ENCODE measurements at places on chromosomes 11 and 22.
A peak's percentile ranks its signal among the peaks of the same experiment; 100 is the strongest.

DNA sequence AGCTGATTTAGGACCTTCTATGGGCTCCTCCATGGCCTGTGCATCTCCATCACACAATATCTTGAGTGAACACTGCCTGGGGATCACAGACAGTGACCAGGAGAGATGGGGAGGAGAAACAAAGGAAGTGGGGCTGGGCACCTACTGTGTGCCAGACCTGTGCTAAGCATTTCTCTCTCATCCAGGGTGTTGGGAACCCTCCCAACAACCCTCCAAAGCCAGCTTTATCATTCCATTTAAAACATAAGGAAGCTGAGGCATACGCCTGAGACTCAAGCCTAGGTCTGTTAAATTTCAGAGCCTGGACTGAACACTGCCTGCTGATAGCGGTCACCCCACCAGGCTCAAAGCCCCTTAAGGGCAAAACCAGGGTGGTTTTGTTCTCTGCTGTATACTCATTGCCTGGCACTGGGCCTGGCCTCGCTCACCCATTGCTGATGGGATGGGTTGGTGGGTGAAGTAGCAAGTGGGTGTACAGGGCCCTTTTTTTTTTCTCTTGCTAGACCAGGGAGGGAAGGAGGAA is 130.1 kb downstream of the MN1 start:
- no peak for DNase-seq

DNA sequence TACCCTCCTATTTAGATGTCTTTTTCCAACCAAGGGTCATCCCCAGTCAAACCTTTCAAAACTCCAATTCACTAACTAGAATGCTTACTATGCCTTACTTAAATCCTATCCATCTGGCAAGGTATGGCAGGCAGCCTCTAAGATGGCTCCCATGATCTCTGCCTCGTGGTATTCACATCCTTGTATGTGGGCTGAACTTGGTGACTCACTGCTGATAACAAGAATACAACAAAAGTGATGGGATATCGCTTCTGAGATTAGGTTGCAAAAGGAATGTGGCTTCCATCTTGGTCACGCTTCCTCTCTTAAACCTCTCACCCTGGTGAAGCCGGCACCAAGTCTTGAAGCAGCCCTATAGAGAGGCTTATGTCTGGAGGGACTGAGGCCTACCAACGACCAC is 29.6 kb upstream of the UPB1 start:
- DNase-seq, result no peak

DNA sequence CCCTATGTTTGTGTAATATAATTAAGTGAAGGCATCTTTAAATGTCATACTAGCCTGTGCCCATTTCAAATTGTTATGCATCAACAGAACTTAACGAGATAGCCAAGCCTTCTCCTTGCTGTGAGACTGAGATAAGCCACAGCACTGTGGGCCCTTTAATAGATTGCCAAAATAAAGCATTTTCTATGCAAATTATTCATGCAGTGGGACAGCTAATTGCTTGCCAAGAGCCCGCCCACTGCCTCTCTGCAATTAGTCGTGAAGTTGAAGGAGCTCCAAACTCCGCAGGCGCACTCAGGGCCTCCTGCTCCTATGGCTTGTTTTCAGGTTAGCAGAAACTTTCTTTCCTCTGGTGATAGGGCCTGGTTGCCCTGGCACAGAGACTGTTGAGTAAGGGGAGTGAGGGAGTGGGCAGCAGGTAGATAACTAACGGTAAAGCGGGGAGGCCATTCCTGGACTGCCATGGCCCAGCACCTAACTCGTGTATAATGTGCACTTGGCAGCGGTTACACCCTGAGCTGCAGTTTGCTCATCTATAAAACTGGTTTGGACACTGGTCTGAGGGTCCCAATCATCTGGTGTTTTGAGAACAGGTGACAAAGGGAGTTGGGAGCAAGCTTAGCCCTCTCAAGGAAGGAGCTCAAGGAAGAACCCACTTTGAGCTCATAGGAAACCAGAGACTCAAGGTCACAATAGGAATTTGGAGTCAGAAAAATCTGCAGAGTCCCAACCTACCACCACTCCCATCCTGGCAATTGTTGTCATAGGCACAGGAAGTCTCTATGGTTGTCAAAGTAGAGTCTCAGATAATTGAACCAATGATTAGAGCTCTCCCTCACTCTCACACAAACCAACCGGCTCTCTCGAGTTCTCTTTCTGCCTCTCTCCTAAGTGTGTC is 33.9 kb upstream of the RIC3 start:
- no peak for DNase-seq

DNA sequence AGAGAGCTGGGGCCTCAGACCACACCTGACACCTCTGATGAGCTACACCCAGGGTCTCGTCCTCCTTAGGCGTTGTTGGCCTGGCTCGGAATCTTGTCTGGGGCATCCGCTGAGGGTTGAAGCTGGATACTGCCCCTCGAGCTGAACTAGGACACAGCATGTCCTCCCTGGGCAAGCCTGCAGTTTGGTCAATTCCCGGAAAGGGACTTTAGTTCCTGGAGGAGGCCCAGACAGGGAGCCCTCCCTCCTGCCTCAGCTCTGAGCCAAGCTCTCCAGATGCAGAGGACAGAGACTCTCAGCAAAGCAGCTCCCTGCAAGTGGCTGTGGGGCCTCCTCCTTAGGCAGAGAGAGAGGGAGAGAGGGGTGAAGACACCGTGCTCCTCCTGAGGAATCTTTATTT is 4.9 kb downstream of the APOL3 start:
- no peak for DNase-seq

- no peak for DNase-seq
These were observed 58.4 kb downstream of the JRKL start for GRCh38 chr11:96448225-96448624.

GRCh38 chr11:75241036-75241905 is 697 bp downstream of the TPBGL start:
- DNase-seq, result peak; percentile 37

DNA sequence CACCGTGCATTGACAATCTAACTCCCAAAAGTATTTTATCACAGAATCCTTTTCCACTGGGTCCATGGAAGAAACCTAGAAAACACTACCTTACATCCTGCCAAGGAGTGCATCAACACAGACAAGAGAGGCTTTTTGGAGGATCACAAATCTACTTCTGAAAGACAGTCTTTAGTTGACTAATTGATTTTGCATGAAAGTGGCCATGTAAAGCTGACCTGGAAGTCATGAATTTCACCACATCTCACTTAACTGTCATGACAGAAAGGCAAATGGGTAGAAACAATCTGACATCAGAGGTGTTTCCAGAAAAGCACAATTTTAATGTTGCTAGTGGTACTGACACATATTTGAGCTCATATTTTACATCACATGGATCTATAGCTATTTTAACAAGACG is 101.6 kb downstream of the FAM76B start:
- no peak for DNase-seq

DNA sequence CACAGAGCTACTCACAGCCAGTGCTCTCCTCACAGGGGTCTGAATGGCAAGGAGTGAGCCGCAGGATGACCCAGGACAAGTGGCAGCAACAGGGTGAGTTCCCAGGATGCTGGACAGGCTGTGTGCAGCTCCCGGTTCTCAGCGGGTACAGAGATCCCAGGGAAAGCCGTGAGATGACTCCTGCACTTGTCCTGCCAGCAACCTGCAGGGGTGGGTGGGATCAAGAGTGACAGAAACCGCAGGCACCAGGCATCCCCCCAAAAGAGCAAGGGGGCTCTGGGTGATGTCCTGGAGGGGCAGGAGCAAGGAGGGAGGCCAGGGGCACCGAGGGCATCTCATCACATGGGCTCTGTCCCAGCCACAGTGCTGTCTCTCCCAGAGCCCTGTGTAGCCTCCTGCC is 15.9 kb upstream of the PRODH start:
- DNase-seq, result no peak

DNA sequence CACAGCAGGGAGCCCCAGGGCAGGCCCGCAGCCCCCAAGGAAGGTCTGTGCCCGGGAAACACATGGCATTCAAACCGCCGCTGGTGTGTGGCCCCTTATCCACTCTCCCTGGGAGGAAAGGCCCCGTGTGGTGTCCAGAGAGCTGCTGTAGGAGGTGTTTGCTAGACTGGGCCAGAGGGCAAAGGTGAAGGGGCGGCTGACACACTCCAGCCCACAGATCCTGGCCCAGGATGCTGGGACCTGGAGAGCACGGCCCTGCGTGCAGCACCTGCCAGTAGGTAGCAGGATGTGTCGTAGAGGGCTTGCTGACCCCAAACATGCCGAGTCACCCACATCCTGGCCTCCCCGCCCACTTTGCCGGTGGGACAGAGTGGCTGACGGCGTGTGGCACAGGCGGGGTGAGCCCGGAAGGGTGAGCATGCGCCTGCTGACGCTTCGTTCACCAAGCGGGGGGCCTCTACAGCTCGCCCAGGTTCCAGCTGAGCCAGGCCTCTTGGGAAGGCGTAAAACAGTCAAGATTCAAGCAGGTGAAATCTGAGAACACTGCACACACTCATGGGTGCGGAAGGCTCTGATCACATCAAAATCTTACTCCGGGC is 11.0 kb downstream of the OSBPL5 start:
- no peak for DNase-seq

DNA sequence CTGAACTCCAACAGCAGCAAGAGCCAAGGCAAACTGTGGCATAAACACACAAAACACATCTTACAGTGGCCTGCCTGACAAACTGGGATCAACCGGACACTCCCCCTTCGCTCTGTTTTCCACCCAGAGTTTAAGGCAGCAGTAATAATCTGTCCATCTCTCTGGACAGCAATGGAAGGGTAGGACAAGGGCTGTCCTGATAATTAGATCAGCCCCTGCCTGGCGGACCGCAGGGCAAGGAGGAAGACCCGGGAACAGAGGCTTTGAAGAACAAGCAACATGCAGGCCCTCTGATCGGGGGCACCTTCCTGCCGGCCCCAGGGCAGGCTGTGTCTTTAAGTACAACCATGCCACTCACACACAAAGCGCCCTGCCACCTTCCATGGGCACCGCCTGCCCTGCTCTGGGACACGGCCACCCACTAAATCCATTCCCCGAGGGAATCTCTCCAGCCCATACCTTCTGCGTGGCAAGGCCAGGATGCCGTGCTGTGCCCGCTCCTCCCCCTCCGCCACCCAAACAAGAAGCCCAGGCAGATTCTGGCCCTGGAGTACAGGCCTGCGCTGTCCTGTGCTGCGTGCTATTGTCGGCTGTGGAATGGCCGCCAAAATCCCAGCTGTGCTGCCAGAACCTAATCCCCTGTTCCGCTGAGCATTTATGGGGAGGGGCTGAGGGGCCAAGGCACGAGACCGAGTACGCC is 38.8 kb downstream of the NUMA1 start:
- DNase-seq, result peak; percentile 25

- DNase-seq, result no peak
These were observed 149.7 kb upstream of the PLET1 start for GRCh38 chr11:112410325-112410724.

DNA sequence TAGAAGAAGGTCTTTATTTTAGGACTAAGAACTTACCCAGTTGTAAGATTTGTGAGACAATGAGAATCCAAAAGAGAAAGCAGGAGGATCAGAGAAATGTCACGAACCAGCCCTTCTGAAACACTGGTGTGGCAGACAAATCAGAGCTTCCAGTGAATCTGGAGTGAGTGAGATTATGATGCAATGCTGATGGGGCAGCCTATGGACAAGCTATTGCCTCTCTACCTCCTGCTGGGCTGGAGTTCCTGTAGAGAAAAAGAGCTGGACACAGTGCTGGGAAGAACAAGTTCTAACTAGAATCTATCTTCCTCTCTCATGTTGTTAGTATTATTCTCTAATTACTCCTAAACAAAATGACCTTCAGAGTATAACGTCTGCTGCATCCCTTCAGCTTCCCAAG is 12.0 kb upstream of the ANO3 start:
- no peak for DNase-seq

DNA sequence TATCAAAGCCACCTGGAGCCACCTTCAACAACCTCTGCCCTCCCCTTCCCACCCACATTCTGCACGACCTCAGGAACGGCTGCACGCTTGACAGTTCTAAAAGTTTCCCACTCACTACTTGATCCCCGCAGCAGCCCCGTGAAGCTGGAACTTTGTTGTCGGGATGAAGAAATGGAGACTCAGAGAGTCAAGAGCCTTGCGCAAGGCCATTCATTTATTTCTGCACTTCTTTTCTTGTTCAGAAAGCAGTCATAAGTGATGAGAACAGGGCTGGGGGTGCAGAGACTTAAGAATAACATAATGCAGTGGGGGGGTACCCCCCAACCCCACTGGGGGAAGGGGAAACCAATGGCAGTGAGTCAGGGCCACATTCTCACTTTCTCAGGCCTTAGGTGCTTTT is 2.2 kb upstream of the ZFTA start:
- no peak for DNase-seq

- no peak for DNase-seq
These were observed 87.5 kb upstream of the CLMP start for GRCh38 chr11:123282597-123282996.

- DNase-seq, result no peak
These were observed 47.5 kb downstream of the MORC2 start for GRCh38 chr22:30921108-30921507.

GRCh38 chr11:40924915-40925314 is 534.5 kb downstream of the LRRC4C start:
- DNase-seq, result no peak

DNA sequence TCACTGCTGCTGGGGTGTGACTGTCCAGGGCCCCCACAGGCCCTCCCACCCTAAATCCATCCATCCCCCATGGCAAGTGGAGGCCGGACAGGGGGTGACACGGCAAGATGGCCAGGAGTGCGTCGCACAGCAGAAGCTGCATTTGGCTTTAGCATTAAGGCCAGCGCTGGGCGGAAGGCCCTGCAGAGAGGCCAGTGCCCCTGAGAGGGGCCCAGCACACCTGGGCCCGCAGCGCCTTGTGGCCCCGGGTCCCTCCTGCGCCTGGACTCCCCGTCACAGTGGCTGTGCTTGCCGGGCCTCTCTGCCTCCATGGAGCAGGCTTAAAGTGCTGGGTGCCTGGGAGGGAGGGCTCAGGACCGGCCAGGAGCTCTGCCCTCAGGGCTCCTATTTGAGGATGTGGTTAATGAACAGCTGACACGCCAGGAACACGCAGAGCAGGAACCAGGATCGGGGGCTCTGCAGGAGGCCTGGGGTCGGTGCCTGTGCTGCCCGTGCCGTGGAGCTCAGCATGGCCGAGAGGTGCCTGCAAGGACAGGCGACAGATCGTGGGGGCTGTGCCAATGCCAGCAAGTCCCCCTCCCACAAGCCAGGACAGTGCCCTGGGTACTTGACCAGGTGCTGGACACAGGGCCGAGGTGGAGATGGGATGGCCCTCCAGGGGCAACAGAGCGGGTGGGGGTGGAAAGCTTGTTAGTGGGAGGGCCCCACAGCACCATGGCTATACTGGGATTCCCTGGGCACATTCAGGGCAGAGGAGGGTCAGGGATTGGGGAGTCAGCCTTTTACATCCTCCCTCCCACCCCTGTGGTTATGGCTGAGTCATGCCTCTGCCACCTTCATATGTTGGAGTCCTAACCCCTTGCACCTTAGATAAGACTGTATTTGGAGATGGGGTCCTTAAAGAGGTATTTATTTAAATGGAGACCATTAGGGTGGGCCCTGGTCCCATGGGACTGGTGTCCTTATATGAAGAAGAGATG is 30.9 kb upstream of the CARS1 start:
- DNase-seq, result no peak

GRCh38 chr11:103370076-103370475 is 260.9 kb downstream of the DYNC2H1 start:
- no peak for DNase-seq

Measured in NCI-H1694 (cell line).